ENCODE measurements at places on chromosomes 13 and 19.
A peak's percentile ranks its signal among the peaks of the same experiment; 100 is the strongest.

- no peak for DNase-seq
Measured at GRCh38 chr13:95317039-95317989, 16.1 kb upstream of the ABCC4 start.

DNA sequence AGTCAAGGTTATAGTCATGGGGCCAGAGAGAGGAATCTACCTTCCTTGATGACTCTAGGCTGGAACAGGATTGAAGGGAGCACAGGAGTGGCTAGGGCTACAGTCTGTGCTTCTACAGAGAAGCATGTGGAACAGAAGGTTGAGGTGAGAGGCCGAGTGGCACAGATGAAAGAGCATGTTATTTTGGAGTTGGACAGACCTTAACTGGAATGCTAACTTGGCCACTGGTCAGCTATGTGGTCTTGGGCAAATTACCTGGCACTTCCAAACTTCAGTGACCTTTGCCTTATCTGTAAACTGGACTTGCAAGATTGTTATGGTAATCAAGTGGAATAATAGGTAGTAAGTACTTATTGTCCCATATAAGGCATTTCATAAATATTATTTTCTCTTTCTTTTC lies 252.7 kb downstream of the KCNRG start:
- DNase-seq, result no peak

GRCh38 chr19:43634872-43635560 lies 4.6 kb downstream of the CADM4 start:
- no peak for DNase-seq

DNA sequence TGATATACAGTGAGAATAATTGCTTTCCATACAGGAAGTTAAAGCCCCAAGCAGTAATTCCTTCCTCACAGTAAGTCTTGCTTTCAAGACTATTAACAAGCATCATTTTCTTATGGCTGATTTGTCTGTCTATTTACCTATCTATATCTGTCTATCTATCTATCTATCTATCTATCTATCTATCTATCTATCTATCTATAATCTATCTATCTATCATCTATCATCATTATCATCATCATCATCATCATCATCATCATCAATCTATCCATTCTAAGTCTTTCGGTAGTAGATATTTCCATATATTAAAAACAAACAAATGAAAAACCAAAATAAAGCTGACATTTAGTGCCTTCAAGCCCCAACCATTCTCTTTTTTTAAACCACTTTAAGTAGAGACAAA lies 224.4 kb upstream of the RXFP2 start:
- DNase-seq, result no peak

DNA sequence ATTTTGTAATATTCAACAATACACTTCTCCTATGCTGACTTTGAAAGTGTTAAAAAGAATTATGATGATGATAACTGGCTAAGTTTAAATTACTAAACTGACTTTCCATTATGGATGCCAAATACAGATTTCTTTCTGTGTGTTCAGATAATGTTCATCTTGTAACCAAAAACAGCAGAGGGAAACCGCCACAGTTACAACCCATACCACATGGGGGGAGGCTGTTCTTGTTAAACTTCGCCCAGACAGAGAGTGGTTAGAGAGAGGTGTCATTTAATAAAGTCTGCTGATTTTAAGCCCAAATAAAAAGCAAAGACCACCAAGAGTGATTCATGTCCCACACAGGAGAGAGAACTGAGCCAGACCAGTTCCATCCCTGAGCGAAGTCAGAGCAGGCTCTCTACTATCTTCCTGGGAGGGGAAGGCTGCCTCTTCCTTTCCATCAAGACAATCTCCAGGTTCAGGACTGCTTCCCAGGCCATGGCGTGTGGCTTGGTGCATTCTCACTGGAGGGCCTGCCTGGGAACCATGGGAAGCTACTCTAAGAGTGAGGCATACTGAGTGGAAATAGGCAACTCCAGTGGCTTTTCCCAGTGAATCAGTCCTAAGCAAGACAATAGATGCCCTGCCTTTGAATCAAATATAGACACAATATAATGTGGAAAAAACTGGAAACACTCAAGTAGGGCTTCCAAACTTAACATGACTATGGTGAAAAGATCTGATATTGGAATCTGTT lies 18.2 kb downstream of the EFNB2 start:
- DNase-seq, result no peak

DNA sequence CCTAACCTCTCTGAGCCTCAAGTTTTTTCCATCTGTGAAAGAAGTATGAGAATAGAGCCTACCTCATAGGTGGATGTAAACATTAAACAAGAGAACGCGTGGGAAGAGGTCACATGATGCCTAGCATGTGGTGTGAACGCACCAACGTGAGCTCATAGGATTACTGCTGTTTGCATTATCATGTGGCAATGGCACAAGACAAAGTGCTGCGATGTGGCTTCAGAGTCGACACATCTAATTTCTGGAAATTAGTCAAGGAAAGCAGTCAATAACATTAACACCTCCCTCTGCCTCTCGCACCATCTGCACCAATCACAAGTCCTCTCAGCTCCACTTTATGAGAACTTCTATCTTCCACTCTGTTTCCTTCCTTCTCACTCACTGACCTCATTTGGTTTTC lies 489.7 kb downstream of the COG6 start:
- DNase-seq, result no peak

DNA sequence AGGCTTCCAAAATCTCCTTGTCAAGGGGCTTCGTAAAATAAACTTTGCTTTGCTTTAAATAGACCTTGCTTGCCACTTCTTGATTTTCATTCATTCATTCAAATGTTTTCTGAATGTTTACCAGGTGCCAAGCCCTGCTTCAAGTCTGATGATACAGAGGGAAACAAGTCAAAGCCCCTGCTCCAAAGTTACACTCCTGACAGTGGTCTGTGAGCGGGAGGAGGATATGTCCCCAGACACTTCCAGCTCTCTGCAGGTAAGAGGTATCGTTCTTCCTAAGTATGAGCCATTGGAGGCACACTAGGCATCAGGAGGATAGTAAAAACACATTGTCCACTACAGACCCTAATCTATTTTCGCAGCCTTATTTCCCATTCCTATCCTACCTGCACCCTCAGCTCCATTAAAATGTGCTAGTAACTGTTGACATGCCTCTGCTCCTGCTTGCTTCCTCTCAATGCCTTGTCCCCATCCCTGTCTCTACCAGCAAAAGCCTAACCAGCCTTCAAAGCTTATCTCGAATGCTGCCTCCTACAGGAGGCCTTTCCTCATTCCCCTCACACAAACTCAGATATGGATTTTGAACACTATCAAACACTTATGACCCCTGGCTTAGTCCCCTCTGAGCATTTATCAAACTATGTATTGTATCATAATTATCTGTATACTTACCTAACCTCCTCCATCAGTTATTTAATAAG lies 6.2 kb upstream of the WBP4 start:
- DNase-seq, result peak; percentile 41

DNA sequence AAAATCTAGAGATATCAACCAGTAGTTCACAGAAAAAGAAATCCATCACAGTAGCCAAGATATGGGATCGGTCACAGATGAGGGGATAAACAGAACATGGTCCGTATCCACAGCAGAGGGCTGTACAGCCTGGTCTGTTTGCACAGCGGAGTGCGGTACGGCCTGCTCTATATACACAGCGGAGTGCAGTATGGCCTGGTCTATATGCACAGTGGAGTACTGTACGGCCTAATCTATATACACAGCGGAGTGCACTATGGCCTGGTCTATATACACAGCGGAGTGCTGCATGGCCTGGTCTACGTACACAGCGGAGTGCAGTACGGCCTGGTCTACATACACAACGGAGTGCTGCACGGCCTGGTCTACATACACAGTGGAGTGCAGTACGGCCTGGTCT lies 43.0 kb upstream of the MCF2L start:
- DNase-seq, result no peak

- DNase-seq, result no peak
Measured at GRCh38 chr19:48674216-48674809, 1.5 kb upstream of the NTN5 start.

- DNase-seq, result no peak
Measured at GRCh38 chr19:51123802-51124201, 904 bp upstream of the SIGLEC9 start.

DNA sequence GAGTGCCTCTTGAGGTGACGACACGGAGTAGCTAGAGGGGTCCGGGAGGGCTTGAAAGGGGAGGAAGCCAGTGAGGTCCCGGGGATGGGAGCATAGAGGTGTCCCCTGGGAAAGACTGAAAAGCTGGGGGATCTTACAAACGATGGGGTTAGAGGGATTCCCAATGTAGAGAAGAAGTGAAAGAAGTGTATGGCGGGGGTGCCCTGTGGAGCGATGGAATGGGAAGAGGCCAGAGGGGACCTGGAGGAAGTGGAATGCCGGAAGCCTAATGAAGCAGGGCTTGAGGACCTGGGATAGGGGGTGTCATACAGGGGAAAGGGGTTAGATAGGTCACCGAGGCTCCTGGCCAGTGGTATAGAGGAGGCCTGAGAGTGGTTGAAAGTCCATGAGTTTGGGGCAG lies 580 bp downstream of the AP2A1 start:
- peak; percentile 32 for DNase-seq

DNA sequence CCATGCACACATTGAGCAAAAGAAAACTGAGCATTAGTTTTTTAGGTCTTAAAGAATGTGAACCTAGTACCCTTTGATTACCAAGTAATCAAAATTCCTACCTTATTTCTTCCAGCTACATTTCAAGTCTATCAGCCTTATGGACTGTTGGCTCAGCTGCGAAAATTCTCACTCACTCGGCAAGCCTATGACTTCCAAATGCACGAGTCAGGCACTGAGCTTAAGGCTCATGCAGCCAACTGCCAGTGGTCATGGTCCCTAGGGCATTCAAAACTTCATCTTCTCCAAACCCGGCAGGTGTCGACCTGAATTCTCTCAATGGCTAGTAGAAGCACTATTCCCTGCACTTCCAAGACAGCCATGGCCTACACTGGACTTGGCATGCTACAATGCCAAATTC lies 41.2 kb downstream of the RUBCNL start:
- no peak for DNase-seq

DNA sequence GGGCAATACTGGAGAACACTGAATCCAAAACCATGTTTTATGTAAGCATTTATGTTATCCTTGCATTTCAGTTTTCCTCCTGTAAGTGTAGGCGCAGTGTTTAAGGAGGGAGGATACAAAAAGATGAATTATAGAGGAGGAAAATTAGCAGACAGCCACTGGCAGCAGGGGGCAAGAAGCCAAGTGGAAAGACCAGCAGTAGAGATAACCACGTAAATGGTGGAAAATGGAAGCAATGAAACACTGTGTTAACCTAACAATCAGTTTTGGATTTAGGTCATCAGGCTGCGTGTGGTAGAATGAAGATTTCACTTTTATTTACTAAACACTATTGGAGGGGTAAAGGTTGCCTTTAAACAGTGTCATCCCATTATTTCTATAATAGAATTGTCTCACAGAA lies 447.3 kb downstream of the GPC6 start:
- no peak for DNase-seq

DNA sequence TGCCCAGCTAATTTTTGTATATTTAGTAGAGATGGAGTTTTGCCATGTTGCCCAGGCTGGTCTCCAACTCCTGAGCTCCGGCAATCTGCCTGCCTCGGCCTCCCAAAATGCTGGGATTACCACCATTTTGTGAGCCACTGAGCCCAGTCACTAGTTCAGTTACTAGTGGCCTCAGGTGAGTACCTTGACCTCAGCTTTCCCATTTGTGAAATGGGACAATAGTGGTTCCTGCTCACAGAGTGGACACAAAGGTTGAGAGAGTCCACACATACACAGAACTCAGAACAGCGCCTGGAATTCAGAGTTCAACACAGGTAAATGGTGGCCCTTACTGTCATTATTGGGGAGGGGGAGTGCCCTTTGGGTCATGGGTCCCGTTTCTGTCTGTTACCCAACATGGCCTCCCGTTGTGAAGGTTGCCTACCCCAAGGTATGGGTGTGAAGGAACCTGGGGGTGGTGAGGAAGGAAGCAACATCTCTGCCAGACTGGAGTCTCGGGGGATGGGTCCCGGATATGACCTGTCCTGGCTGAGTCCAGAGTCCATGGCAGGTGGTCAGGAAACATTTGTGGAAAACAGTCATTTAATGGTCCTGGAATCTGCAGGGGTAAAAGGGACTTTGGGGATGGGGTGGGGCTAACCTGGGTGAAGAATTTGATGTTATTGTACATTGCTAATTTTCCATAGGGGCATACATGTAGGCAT lies 11.7 kb upstream of the IRGC start:
- peak; percentile 63 for DNase-seq

- DNase-seq, result no peak
Measured at GRCh38 chr13:50355797-50356196, 340.6 kb downstream of the KCNRG start.

DNA sequence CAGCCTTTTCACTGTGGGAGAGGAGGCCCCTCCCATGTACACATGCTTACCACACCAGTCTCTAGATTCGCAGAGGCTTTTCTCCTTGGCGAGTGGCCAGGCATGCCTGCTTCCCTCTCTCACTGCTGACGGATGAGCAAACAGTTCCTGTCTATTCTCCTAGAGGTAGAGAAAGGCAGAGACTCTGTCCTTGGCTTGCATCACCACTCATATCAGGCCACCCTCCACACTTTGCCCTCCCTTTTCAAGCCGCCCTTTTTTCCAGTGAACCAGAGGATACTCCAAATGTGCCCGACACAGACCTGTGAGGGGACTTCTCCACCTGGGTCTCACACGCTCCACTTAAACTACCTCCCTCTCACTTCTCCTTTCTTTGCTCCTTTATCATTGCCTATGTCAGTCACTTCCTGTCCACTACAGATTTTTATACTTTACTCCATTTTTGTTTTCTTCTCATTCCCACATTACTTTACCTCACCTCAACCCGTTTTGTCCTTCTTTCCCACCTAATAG lies 284.6 kb downstream of the DNAJC15 start:
- peak; percentile 93 for DNase-seq

DNA sequence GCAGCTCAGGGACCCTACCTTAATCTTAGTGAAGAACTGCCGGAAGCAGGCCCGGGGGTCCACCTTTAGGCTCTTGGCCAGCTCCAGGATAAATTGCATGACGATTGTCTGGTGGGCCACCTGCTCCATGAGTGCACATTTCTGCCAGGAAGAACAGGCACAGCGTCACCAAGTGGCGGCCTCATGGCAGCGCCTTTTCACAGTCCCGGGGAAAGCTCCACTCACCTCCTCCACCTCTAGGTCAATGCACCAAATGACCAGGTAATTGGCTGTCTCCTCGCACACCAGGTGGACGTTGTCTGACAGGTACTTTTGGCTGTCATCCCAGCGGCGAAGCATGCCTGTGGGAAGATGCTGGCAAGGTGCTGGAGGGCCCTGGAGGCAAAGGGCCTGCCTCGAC lies 8.3 kb downstream of the CDC37 start:
- peak; percentile 34 for DNase-seq

GRCh38 chr13:112200200-112200599 lies 133.3 kb downstream of the SOX1 start:
- no peak for DNase-seq

Data from DMS53 (cell line).